Substantia nigra (tissue), 51 donors: ENCODE measurements at places on chromosomes 7 and 10.

- DNase-seq = peak; percentile 99
Measured at GRCh38 chr10:110210674-110211464, 3.5 kb downstream of the MXI1 start.

DNA sequence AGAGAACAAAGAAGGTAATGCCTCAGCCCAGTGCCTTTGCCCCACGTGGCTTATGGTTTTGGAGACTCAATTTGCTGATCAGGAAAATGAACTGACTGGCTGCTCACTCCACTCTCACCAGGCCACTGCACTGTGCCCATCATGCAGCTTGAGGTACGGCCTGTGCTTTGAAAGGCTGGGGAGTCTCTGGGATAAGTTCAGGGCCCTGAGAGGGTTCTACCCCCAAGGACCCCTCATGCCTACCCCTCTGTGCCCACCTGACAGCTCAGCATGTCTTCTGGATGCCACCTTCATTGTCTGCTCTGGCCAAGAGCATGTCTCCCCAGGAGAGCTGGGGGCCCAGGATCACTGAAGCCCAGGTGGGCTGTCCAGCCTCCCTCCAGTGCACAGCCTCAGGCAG, 45.5 kb upstream of the ZNF722 start:
- no peak for DNase-seq

GRCh38 chr7:11540271-11540761, 291.7 kb downstream of the THSD7A start:
- DNase-seq = no peak

DNA sequence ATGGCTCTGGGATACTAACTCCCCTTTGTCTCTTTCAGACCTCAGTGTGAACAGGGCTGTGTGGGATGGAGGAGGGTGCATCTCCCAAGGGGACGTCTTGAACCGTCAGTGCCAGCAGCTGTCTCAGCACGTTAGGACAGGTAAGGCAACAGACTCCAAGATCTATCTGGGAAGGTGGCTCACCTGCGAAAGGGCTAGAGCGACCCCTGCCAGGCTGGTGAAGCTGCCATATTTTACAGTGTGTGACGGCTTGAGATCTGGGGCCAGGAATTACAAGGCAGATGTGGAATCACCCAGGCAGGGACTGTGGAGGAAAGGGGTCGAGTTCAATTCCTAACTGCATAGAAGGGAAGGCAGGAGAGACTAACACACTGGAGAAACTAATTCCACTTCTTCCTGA, 11.2 kb downstream of the MUC17 start:
- no peak for DNase-seq

DNA sequence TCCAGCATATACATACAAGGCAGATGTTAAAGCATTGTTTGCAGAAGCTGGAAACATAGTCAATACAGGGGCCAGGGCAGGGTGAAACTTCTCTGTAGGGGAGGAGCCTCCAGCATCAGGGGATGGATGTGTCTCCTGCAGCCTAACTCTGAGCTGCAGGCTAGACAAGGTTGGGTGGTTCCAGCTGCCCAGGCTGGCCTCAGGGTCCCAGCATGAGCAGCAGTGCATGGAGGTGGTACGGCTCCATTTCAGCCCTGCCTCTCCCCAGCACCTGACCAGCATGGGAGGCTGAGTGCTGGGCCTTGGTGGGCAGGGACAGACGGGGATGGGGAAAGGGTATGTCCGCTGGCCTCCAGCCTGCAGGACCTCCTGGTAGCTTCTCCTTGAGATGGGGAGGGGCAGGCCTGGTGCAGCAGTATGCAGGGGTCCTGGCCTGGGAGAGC, 7.4 kb upstream of the TBRG4 start:
- DNase-seq = no peak

DNA sequence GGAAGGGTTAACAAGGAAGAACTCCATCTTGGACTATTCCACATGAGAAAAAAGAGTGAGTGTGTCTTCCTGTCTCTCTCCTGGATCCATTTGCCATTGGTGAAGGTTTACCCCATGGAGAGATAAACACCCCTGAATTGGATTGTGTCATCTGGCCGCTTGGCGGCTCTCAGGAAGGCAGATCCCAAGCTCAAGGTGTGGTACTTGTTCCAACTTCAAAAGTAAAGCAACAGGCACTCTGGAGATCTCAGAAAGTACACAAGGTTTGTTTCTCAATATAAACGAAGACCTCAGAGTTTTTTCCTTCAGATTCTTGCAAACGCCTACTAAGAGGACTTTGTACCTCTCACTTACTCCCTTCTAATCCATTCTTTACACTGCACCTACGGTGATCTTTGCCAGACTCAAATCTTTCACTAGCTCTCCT, 116.7 kb downstream of the REEP3 start:
- no peak for DNase-seq

- peak; percentile 5 for DNase-seq
Measured at GRCh38 chr10:91190876-91191583, 29.4 kb upstream of the PCGF5 start.

DNA sequence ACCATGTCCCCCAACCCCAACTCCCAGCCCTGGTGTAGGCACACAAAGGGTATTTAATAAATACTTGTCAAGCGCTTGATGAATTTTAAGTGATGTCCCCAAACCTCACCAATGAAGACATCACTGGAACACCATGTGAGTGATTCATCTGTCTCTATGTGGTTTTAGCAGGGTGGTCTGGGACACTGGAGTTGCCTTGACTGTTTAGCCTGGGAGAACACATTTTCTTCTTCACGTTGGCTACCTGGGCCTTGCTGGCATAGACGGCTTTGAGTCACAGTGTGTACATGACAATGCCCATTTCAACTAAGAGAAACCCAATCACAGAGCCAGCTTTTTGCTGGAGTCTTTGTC, 24.8 kb upstream of the SHH start:
- DNase-seq = no peak

- DNase-seq = no peak
Measured at GRCh38 chr10:113711142-113711541, 31.4 kb downstream of the CASP7 start.

DNA sequence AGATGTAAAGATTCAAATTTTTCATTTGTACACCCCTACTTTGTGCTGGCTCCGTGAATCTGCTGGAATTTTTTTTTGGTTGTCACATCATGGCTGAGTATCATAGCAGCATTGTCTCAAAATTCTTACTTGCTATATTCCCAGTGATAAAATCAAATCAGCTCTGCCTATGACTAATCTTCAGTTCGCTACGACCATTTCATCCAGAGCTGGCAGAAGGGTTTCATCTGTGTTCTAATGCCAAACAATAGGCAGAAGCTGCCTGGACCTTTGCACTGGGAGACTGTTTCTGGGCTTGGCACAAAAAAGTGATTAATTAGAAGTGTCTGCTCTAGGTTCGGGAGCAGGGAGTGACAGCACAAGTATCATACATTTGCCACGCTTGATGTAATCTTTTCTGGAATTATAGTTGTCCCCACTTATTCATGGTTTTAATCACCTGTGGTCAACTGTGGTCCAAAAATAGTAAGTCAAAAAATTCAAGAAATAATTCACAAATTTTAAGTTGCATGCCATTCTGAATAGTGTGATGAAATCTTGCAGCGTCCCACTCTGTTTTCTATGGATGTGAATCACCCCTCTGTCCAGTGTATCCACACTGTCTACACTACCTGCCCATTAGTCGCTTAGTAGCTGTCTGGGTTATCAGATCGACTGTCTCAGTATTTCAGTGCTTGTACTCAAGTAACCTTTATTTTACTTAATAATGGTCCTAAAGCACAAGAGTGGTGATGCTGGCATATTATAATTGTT, 120.5 kb upstream of the IMMP2L start:
- DNase-seq = no peak

GRCh38 chr7:157853789-157854065, 516.9 kb downstream of the DNAJB6 start:
- no peak for DNase-seq

GRCh38 chr7:30652698-30653641, 29.3 kb downstream of the CRHR2 start:
- no peak for DNase-seq

DNA sequence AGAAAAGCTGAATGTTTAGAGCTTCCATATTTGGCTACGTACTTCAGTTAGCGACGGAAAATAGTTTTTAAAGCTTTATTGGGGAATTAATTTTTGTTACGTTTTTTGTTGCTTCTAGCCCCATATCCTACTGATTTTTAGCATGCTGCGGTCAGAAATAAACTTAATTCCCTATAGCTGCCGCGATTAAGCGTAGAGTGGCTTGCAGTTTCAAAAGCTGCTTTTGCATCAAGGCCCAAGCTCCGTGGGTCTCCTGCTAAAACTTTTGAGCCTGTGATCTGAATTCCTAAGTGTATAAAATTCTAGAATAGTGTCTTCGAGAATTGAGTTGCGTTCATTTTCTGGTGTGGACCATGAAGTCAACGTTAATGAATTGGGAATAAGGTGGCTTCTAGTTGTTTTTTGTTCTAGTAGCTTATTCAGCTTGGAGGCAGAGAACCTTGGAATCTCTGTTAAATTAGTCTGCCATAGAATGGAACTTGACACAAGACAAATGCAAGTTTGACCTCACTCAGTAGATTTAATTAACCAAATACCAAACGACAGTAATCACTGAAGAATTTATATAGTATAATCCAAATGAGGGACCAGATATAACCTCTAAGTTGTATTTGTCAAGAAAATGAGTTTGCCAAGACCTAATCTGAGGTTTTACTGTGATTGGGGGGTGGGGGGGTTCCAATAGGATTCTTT, 977 bp downstream of the CALU start:
- no peak for DNase-seq

- no peak for DNase-seq
Measured at GRCh38 chr7:99254390-99254789, 18.2 kb upstream of the MYH16 start.

GRCh38 chr7:16661924-16662323, 15.9 kb downstream of the BZW2 start:
- no peak for DNase-seq
